ENCODE measurements at places on chromosomes 5 and 9.

GRCh38 chr9:107281922-107282667, 984 bp upstream of the RAD23B start:
- DNase-seq, result no peak

GRCh38 chr5:54721116-54721515, 203.6 kb downstream of the SNX18 start:
- no peak for DNase-seq

GRCh38 chr5:1886846-1887587, 4.3 kb upstream of the IRX4 start:
- no peak for DNase-seq

DNA sequence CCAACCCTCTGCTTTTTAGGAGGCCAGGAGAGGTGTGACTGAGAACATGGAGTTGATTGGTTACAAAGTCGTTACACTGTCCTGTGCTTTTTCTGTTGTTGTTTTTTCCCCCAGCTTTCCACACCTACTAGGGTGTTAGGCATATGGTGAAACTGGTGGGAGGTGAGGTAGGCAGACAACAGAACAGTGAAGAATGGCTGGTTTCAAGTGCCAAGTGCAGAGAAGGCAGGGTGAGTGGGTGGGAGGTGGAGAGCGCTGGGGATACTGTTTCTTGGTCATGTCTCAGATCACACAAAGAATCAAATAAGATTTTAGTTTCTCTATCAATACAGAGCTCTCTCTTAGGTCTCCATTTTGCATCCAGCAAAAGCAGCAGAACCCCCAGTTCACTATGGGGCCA, 2.2 kb upstream of the SPTAN1 start:
- DNase-seq, result no peak

DNA sequence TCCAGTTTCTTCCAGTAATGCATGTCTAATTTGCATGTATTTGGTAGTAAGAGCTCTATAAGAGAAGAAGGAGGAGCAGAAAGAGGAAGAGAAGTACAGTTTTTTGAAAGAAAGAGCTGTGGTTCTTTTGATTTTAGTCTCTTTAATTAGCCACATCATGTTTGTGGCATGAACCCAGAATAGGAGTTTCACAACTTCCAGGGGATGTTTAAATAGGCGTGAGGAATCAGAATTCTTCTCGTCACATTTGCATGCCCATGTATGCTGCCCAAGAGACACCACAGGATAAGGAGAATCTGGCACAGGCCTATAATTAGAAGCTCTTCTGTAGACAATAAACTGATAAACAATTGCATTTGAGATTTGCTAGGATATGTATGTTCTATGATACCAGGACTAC, 78.7 kb downstream of the GAS1 start:
- no peak for DNase-seq

DNA sequence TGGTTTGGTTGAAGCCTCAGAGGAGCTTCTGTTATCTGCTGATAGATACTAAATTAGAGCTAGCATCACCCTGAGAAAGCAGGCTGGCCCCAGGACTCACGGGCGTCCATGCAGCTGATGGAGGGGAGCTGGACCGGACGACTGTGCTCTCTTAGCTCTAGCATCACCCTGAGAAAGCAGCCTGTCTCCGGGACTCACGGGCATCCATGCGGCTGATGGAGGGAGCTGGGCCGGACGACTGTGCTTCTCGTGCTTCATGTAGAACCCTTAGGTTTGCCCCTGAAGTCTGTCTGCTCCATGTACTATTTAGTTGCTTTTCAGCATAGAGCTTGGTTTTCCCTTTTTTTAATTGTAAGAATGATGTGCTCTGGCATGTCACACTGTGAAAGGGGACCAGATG, 16.3 kb upstream of the LTC4S start:
- no peak for DNase-seq

DNA sequence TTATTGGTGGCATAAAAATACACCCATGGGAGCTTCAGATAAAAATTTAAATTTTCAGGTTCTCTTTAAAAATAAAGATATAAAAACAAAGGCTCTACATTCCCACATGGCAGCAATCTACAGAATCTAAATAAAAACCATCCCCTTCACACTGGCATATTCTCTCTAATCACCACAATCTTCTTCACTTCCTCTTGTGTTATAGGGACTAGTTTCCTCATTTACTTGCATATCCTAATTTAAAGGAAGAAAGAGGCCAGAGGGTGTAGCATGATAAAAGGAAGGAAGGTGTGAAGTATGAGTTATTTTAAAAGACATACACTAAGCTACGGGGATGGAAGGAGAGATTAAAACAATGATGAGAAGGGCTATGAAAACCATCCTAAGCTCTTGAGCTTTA, 390.5 kb downstream of the ZNF608 start:
- DNase-seq, result no peak

DNA sequence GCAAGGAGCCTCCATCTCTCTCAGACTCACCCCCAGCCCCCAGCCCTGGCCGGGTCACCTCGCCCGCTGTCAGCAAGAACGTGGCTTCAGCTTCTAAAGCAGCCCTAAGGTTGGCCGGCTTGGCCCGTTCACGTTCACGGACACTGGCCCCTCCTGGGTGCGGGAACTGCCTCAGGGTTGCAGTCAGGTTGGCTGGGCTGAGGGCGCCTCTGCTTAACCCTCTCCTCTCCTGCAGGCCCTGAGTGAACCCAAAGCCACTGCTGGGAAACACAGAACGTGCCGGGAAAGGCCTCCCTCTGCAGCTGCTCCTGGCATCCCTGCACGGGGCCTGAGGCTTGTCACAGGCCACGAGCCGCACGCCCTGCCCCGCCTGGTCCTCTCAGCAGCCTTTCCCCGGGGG, 40.1 kb upstream of the UBAC1 start:
- no peak for DNase-seq

- DNase-seq, result no peak
Observed at GRCh38 chr9:28031521-28032267, 458.4 kb upstream of the C9orf72 start.

DNA sequence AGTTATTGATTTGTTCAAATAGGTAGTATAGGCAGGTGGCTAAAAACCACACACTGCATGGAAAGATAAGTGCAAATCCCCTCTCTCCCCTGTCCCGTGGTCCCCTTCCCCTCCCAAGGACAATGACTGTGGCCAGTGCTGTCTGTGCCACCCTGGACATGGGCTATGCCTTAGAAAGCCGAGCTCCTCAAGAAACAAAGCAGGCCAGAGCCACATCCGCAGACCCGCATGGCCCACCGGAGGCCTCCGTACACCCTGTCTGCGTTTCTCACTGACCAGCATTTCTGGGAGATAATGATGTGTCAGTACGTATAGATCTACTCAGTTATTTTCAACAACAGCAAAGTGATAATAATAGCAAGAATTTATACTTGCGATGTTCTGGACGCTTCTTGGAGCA, 16.3 kb downstream of the TSPAN17 start:
- no peak for DNase-seq

DNA sequence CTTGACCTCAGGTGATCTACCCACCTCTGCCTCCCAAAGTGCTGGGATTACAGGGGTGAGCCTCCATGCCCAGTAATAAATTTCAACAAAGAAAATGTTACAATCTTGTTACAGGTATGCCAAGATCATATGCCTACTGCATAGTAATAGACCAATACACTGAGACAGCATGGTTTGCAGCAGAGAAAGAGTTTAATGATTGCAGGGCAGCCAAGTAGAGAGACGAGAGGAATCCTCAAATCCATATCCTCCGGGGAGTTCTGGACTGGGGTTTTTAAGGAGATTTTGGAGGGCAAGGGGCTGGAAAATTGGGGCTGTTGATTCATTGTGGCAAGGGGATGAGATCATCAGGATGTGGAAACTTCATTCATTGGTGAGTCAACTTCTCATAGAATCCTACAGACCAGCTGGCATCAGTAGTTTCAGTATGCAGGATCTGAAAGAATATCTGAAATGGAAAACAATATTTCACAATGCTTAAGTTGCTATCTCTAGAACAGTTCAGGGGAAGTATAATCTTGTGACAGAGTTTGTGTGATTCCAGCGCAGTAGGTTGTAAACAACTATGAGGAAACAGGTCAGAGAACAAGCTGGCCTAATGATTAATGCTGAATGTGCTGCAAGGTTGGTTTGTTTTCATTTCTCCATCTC, 14.8 kb upstream of the TUT7 start:
- peak; percentile 12 for DNase-seq

DNA sequence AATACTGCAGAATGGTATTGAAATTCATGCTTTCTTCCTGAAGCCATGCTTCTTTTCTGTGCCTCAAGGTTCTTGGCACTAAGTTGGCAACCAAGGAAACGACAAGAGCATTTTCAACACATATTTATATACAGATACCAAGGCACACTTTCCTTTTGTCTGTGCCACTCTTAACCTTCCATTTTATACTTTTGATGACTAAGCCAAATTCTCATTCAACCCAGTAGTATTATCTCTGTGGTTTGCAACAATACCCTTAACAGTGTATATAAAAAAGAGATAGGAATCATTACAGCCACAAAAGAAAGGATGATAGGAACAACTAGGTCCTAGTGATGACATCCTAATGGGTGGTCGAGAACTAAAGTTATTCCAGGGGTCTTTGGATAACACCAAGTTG, 36.0 kb upstream of the TYRP1 start:
- no peak for DNase-seq

DNA sequence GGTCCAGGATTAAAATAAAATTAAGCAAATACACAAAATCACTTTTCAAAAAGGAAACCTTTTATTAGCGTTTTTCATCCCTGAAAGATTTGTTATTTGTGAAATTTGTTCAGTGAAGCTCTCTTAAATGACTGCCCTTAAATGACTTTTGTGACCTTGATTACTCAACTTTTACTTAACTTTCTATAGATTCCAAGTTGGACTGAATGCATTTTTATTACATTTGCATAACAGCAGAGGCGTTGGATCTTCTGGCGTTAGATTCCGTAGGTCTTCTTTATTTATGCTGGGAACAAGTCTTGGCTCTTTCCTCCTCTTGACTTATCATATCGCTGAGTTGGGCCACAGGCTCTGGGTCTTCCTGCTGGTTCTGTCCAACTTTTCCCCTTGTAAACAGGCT, 78.4 kb downstream of the APBA1 start:
- no peak for DNase-seq

DNA sequence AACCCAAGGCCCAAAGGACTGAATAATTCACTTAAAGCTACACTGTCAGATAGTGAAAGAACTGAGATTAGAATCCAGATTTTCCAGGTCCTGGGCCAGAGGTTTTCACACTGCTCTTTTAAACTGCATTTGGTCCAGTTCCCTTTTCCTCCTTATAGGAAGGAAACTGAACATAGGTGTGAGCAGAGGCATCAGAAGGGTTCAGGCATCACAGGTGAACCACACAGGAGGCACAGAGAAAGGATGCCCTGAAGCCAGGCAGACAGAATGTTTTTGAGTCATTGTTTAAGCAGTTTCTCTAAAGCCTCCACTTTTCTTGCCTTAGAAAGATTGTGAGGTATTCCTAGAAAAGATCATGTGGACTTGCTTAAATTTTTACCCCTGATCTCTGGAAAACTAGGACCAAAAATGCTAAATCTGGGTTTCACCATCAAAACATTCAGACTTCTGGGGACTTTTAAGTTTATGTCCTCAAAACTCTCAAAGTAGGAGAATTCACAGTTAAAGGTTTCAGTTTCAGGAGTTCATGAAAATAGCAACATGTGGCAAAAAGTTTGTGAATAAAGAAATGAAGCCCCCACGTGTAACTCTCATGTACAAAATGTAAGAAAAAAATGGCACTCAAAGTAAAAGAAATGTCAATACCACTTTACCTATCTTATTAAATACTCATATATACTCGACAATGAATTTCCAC, 386.1 kb downstream of the NTRK2 start:
- no peak for DNase-seq

DNA sequence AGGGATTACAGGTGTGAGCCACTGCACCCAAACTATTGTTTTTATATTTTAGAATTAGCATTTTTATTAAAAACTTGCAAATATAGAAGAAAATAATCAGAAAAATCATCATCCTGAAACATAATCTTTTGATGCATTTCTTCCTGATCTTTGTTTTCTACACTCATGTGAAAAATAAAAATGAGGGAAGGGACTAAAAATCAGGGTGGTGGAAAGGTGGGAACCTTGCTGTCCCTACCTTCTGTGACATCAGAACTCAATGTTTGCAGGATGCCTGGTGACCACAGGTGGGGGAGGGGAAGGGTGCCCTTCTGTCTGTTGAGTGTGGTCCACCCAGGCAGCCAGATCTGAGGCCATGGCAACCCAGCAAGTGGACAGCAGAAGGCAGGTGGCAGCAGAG, at the start of gene SMIM23:
TSS of gene SMIM23 (plus strand) at position 301 of the 400 bp plus-strand sequence. CDS start at position 356, 55 bp downstream.
- no peak for DNase-seq

DNA sequence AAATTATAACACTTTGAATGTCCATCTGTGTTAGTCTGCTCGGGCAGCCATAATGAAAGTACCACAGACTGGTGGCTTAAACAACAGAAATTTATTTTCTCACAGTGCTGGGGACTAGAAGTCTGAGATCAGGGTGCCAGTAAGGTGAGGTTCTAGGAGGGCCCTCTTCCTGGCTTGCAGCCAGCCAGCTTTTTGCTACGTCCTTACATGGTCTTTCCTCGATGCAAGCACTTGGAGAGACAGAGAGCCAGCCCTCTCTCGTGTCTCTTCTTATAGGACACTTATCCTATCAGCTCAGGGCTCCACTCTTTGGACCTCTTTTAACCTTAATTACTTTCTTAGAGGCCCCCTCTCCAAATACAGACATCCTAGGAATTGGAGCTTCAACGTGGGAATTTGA, 351.8 kb downstream of the SPOCK1 start:
- no peak for DNase-seq

GRCh38 chr5:168790671-168791250, 211.6 kb upstream of the PANK3 start:
- no peak for DNase-seq

GRCh38 chr9:90979138-90979551, 177.5 kb downstream of the SYK start:
- DNase-seq, result no peak

DNA sequence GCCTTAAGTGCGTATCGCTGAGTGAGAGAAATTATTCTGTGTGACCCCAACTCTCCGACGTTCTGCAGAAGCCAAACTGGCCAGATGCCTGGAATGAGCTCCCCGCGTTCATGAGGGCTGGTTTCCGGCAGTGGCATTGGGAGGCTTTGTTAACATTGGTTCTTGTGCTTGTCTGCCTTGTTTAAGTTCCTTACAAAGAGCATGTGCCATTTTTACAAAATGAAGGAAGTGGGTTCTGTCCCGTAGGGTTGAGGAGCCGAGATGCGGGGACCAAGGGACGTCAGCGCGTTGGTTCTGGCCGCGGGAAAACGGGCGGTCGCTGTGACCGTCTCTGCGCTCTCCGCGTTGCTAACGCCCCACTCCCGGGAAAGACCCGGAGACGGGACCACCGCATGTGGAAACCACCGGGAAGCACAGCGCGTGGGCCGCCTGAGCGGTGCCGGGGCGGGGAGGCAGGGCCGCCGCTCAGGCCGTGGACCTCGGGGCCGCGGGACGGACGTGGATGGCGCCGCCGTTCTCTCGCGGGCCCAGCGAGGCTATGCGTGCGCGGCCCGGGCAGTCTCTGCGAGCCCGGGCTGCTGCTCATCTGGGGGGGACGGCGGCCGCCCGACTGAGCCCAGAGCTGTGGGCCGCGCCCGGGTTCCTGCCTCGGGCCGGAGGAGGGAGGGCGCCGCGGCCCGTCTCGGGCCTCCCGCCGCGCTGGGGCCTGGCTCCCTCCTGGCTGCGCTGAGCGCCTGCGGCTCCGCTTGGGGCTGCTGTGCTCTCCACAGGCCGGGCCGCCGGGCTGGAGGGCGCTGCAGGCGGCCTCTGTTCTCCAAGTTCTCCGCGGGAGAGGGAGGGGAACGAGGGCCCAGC, 13.4 kb downstream of the RABL6 start:
- DNase-seq, result no peak
